ENCODE measurements at places on chromosomes 4 and X.

- DNase-seq, result no peak
These were observed 137.6 kb downstream of the NPNT start for GRCh38 chr4:106032851-106033286.

- no peak for DNase-seq
These were observed 10.0 kb downstream of the GPR82 start for GRCh38 chrX:41733939-41734338.

GRCh38 chr4:142130666-142131065, 494.3 kb downstream of the IL15 start:
- DNase-seq, result no peak

DNA sequence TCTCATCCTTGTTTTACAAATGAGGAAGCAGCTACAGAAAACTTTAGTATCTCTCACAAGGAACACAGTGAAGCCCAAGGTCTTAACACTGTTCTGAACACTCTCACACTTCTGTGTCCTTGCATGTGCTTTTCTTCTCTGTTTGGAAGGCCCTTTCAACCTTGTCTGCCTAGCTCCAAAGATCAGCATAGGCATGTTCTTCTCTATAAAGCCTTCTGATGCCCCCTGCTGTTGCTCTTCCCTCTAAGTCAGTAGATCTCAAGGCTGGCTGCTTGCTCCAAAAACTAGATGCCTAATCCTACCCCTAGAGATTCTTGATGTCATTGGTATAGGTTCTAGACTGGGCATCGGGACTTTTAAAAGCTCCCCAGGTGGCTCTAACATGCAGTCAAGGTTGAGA, 5.9 kb downstream of the APOO start:
- DNase-seq, result peak; percentile 30

GRCh38 chr4:71270901-71271300, 67.9 kb upstream of the SLC4A4 start:
- DNase-seq, result no peak

DNA sequence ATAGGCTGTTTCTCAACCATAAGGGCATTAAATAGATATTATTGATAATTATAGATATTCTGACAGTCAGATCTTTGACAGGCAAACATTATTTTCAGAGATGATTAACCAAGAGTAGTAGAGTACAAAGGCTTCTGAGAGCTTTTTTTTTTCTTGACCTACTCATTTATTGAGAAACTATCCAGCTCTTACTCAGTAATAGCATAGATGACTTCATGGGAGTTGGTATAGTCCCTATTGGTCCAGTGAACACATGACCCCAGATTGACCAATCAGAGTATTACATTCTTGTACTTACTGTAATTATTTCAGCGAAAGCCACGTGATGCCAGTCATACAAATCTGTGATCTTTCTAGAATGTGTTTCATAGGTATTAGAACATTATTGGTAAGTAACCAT, 508.7 kb downstream of the FSTL5 start:
- DNase-seq, result no peak

DNA sequence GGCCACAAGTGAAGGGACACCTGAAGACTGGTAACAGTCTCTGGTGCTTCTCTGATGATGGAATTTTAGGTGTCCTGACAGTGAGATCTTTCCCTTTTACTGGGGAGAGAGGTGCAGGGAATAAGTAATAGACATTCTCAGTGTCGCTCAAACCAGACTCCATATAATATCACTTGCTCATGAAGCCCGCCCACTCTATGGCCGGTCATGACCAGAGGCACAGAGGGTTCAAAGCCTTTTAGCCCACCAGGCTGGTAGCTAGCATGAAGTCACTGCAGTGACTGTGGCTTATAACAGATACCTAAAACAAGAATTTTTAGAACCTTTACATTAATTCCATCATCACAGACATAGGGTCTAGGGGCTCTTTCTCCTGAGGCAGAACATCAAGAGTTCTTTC, 2.9 kb downstream of the CD40LG start:
- DNase-seq, result no peak

DNA sequence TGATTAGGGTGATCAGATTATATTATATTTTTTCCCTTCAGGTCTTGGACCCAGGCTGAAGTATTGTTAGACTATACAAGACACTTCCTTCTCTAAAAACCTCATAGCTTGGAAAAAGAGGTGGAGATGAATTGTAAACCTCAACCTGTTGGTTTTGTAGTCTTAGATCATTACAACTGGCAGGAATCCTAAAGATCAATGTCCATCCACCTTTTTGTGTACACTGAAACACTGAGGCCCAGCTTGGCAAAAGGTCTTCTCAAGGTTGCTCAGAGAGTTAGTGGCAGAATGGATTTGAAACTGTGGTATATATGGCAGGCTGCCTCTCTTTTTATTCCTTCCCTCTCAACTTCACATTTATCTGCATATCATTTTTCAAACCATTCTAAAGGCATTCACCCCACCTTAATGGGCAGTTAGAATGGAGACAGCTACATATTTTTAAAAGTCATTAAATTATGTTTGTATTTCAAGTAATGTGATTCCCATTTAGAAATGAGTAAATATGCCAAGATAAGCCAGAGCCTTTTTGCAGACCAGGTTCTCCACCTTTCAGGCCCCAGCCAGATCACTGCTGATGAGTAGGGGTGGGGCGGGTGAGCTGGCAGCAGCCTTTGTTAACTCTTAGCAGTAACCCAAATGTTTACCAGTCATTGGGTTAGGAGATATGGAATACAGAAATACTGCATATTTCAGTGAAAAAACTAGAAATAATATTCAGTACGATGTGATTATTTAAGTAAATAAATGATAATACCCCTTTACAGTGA, 243.2 kb upstream of the F9 start:
- DNase-seq, result no peak

DNA sequence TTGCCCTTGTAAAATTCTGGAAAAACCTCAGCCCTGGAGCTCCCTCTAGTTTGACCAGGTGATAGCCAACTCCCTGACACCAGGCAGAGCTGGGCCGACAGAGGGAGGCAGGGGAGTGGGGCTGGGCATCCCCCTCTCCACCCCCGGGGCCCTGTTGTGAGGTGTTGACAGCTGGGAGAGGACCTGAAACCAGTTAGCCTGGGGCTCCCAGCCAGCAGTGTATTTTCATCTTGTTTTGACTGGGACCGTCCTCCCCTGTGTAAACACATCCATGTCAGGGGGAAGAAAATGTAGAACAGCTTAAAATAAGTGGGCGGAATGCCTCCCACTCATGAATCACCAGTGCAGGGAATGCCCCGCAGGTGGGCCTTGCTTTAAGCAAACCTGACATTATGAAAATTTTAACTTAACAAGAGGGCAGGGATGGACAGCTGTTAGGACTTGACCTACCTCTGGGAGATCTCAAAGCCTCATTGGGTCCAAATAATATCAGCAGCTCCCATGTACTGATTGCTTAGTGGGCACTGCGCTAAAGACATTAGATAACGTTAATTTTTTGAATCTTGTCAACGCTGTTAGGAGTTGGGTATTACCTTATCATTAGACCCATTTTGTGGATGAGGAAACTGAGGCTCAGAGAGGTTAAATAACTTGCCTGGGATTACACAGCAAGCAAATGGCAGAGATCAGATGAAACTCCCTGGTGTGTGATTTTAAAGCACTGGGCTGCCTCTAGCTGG, 45.9 kb downstream of the TSC22D3 start:
- DNase-seq, result no peak

GRCh38 chr4:16727218-16727617, 171.2 kb downstream of the LDB2 start:
- DNase-seq, result no peak

GRCh38 chr4:144903953-144904711, 193.9 kb downstream of the ANAPC10 start:
- DNase-seq, result no peak

- DNase-seq, result no peak
These were observed 8.1 kb upstream of the NAAA start for GRCh38 chr4:75948822-75949444.

- DNase-seq, result no peak
These were observed 44.6 kb upstream of the GPR173 start for GRCh38 chrX:53004038-53004437.

- DNase-seq, result no peak
These were observed 24.2 kb upstream of the CCNG2 start for GRCh38 chr4:77132652-77133312.

DNA sequence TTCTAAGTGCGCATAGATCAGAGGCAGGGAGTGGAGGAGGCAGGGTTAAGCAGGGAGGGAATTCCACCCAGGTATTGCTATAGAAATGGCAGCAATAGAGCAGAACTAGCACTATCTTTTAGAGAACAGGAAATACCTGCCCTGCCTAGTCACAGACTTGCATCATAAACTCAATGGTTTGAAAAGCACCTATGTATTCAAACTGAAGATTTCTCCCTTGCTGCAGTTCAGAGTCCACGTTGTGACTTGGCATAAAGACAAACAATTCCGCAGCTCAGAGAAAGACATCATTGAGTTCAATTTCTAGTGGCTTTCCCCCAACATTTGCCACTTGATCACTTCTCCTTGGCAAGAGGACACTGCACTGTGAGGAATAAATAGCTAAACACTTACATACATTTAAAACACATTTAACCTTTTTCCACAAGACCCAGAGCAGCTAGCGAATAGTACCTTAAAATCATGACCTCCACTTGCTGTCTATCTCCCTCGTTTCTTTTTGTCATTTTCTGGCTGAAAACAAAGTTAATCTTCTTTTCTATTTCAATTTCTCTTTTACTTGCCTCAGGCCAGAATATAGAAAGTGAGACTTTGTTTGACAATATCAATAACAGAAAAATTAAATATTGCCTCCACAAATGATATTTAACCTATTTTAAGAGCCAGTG, 42.4 kb downstream of the SLC7A11 start:
- DNase-seq, result no peak

Measured in activated CD4-positive, alpha-beta T cell treated with anti-CD3 and anti-CD28 coated beads for 4 hours (primary cell).